ENCODE measurements at places on chromosomes 2 and 18. TPM values are rescaled to one million over a fixed set of nuclear protein-coding genes. Genes with fewer than 3 reads are reported as not detected.

GRCh38 chr2:118807668-118808428 is 39.6 kb downstream of the EN1 start:
- no peak for DNase-seq

DNA sequence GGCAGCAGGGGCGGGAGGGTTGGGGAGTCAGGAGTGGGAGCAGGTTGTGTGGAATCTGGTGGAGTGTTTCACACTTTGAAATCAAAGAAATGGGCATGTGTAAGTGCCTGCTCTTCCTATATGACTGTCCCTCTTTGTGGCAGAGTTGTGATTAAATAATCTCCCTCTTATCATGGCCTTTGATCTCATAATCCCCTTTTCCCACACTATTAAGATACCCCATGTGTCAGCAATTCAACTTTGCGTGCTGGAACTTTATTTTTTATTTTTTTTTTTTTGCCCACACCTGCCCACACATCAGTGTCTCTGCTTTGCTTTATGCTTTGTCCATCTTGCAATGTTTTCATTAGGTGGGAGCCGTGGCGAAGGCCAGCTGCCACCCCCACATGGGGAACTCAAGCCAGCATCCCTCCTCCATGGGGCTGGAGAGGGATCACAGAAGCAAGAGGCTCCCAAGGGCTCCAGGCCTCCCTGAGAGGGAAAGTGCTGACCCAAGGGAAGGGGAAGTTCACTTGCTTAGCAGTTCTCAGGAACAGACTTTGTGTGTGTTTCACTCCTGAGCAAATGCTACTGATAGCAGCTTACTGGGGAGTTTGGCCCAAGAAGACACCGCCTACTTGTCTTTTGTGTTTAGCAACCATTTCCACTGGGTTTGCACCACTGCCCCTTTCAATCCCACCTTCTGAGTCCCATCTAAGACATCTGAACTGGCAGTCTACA is 243.4 kb downstream of the BCL11A start:
- no peak for DNase-seq

GRCh38 chr2:218161644-218162043 is 5.1 kb downstream of the CXCR1 start:
- DNase-seq, result no peak

DNA sequence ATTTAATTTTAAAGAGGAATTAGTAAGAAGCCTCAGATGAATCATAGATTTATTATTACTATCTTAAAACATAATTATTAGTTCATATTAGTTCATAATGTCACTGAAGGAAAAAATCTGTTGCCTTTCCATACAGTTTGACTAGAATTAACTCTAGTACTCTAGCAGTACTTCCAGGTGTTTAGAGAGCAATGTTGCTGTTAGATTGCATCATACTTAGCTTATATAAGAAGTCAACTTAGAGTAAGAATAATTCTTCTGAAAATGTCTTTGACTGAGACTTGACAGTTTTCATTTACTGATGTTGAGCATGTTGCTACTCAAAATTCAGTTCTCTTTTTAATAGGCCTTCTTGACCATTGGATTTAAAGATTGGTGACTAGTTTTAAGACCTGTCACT is 4.7 kb downstream of the RAB3GAP1 start:
- DNase-seq, result no peak

DNA sequence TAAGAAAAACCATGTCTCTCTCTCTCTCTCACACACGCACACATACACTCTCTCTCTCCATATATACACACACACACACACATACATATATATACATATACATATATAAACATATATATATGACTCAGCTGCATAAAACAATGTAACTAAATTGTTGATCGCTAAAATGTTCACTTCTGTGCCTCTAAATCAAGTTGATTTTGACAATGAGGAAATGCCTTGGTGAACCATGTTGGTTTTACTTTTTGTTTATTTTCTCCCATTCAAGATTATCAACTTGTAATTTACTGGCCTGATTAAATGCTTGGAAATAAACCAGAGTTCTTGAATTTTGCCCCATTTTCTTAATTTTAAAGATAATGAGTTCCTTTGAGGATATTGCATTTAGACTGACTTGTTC is 500.4 kb downstream of the PARD3B start:
- no peak for DNase-seq

DNA sequence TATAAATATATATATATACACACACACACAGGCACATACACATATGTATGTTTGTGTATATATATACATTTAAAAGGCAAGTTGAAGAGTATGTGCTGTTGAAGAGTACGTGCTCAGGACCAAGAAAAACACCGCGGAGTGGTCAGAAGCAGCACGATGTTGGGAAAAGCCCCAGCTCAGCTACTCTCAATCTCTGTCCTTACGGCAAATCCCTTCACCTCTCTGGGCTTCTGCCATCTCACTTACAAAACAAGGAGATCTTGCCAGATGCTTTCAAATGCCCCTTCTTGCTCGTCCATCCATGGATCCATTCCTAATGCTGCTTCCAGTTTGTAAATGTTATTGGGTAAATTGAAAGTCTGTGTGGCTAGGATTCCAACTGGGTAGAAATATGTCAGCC is 333.9 kb downstream of the BCL11A start:
- no peak for DNase-seq

GRCh38 chr18:42636309-42636708 is 479.2 kb downstream of the RIT2 start:
- DNase-seq, result no peak

GRCh38 chr2:212451786-212452231 is 86.8 kb downstream of the ERBB4 start:
- no peak for DNase-seq

DNA sequence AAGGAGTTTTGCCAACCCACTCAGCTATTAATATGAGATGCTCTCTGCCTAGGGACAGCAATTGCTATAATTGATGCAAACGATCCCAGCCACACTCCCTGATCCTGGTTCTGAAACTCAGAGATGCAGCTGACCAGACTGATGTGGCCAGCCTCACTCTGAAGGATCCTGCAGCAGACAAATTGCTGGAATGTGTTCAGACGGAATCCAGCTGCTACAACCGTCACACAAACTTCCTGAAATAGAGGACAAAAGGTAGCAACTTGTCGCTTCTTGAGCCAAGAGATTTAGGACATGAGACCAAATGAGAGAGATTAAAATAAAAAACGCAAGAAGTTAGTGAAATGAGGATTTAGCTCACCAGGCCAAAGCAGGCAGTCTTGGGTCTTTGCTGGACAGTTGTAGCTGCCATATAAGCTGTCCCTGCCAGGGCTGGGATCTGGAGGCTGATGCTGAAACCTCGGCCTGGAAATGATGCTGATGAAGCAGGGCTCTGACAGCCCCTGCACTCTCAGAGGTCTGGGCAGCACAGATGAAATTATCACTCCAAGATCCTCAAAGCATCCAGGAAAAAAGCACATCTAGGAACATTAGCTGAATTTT is 8.3 kb upstream of the YWHAQ start:
- DNase-seq, result no peak

DNA sequence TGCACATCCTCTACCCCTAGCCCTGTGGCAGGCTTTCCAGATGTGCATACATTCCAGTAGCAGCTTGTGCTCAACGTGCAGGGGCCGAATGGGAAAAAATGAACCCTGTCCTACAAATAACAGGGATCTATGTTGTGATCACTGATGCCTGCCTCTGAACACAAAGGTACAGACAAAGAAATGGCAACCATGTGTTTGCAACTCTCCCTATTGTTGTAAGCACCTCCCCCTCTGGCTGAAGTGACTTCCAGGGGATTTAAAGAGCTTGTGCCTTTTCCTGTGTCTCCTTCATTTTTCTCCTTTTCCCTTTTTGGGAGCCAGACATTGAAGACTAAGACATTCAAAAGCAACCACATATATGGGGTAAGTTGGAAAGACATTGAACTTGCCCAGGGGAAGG is 21.6 kb downstream of the ARHGAP25 start:
- DNase-seq, result no peak

- no peak for DNase-seq
These were observed 151.6 kb downstream of the FAM210A start for GRCh38 chr18:13574761-13575160.

GRCh38 chr2:217899231-217900009 is 103.4 kb downstream of the TNS1 start:
- DNase-seq, result no peak

The RTP5 gene
- total RNA-seq, result not detected

The IL37 gene
- not detected for total RNA-seq

The RNU2-63P gene
- 66.2 TPM for total RNA-seq

The CYP27A1 gene
- 10.9 TPM for total RNA-seq

The HJURP gene
- total RNA-seq, result 30.9 TPM

The CAPN14 gene
- 0.07 TPM for total RNA-seq

The TMEM163 gene
- 2.2 TPM for total RNA-seq

The KCNG3 gene
- not detected for total RNA-seq

The PAIP2B gene
- total RNA-seq, result 1.2 TPM

The CCDC141 gene
- total RNA-seq, result not detected

All from pulmonary artery endothelial cell (primary cell).